ENCODE measurements at places on chromosomes 6 and 20.

GRCh38 chr6:2583459-2583858 is 167.3 kb downstream of the MYLK4 start:
- no peak for DNase-seq

- DNase-seq = no peak
Measured at GRCh38 chr6:126359936-126360537, 20.1 kb downstream of the CENPW start.

DNA sequence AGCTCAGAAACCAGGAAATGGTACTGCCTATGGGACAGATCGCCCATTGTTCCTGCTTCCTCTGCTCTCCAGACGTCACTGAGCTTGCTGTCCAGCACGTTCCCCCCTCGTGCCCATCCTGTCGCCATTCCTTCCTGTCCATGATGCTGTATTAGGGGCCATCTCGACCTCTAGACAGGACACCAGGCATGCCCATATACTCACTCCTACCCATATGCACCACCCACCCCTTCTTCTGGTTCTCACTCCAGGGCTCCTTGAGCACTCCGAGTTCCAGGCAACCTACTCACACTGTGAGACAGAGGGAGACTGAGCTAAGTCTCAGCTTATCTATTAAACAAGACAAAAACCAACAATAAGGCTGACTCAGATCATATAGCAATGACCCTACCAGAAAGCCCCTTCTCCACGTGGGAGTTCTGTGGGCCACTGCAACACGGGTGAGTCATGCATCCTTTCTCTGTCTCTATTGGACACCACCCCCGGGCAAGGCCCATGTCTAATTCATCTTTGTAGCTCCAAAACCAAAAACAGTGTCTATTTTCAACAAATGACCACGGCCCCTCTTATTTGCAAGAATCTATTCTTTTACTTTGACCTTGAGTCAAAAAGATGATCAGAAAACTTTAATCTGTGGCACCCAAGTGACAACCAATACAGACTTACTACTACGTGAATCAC is 65.7 kb downstream of the PSMG4 start:
- DNase-seq = peak; percentile 17

- DNase-seq = no peak
Measured at GRCh38 chr6:152573762-152574161, 63.4 kb downstream of the SYNE1 start.

- no peak for DNase-seq
Measured at GRCh38 chr6:133726188-133726587, 162.7 kb upstream of the TCF21 start.

GRCh38 chr6:24974182-24975171 is 38.7 kb upstream of the RIPOR2 start:
- DNase-seq = no peak

- no peak for DNase-seq
Measured at GRCh38 chr6:150876598-150876997, 11.1 kb downstream of the MTHFD1L start.

DNA sequence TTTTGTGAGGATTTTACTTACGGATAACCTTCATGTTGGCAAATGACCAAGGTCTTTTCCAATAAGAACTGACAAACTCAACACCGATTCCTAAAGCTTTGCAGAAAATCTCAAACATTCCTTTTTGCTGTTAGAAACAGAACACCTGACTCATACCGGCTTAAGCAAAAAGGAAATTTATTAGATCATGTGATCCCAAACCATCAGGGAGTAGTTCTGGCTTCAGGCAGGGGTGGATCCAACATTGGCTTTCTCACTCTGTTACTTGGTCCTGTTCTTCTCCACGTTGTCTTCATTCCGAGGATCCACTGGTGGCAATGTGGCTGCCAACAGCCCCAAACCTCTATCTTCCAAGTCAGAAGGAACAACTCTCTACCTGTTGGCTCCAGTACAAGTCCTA is 95.9 kb upstream of the PMEPA1 start:
- no peak for DNase-seq

- DNase-seq = no peak
Measured at GRCh38 chr20:40630099-40630498, 58.9 kb downstream of the MAFB start.

GRCh38 chr6:53033764-53034163 is 31.4 kb upstream of the FBXO9 start:
- DNase-seq = no peak

GRCh38 chr6:47679322-47679906 is 19.0 kb upstream of the ADGRF4 start:
- no peak for DNase-seq

Data from stimulated activated CD4-positive, alpha-beta T cell treated with anti-CD3 and anti-CD28 coated beads, Interleukin-2, amount 100 ng/mL, for 48 hours (primary cell).